Cardiac fibroblast (primary cell): ENCODE measurements at places on chromosomes 11 and 22.

DNA sequence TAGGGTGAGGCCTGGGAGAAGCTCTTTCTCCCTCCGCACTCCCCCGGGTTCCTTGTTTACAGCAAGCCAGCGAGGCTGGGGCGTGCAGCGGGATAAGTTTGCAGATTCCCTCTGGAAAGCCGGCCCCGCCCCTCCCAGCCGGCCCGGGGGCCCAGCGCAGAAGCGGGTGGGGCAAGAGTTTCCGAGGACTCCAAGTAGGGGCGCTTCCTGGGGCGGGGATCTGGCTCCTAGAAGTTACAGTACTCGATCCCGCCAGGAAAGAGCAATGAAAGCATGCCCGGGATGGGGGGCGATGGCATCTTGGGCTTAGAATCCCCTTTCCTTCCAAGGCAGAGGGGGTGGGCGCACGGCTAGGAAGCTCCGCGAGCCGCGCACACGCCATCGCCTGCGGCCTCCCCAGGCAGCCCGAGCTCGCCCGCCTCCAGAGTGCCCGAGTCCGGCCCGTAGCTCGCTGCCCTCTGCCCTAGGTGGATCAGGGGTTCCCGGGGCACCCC lies 385 bp downstream of the TST start:
- DNase-seq, result peak; percentile 65

DNA sequence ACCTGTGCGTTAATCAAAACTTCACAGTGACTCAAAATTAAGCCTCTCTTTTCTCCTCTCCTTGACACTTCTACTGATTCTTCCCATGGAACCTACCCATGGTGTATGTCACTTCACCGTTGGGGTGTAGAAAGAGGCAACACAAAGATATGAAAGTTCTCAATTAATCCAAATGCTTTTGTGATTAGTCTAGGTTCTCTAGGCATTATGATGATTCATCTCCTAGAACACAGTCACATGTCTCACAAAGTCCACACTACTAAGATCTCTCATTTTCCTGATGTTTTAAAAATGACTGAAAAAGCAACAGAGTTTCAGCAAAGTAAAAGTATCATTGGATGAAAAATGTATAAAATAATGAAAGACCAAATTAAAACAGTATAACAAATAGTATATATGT lies 13.7 kb upstream of the SCGB2A2 start:
- peak; percentile 37 for DNase-seq

- no peak for DNase-seq
These were observed 48.9 kb downstream of the ST3GAL4 start for GRCh38 chr11:126404367-126404766.

DNA sequence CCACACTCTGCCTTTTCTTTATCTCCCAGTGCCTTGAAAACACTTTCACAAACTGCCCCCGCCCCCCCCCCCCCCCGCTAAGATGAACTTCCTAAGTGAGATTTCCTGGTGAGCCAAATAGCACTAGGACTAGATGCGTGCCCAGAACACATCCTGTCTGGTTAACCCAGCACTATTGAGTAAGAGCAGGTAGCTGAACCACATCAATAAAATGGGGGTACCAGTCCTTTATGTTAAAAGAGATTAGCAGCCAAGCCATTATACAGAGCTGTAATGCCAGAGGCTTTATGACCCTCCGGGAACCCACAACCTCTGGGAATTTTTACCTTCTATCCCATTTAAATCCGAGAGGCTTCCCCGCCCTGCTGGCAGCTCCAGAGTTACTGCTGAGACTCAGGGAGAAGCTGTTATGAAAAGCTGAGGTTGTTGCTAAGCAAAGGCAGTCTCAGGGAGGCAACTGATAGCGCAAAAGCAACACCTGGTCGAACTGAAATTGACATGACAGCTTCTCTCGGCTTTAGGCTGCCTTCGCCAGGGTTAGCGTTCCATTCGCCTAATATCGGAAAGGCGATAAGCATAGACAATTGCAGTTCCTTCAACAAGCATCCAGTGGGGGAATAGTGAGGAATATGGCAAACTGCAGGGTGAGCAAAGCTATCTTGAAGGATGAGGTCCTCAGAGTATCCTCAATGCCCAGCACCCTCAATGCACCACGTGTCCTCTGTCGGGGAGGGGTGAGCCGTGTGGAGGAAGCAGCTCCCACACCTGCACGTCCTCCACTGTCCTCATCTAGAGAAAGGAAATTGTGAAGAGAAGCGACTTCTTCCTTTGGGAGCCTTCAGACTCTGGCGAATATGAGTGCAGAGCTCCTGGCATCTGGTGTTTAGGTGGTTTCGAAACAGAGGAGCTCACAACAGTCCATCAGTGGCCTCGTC lies 977.0 kb downstream of the NTM start:
- DNase-seq, result no peak

DNA sequence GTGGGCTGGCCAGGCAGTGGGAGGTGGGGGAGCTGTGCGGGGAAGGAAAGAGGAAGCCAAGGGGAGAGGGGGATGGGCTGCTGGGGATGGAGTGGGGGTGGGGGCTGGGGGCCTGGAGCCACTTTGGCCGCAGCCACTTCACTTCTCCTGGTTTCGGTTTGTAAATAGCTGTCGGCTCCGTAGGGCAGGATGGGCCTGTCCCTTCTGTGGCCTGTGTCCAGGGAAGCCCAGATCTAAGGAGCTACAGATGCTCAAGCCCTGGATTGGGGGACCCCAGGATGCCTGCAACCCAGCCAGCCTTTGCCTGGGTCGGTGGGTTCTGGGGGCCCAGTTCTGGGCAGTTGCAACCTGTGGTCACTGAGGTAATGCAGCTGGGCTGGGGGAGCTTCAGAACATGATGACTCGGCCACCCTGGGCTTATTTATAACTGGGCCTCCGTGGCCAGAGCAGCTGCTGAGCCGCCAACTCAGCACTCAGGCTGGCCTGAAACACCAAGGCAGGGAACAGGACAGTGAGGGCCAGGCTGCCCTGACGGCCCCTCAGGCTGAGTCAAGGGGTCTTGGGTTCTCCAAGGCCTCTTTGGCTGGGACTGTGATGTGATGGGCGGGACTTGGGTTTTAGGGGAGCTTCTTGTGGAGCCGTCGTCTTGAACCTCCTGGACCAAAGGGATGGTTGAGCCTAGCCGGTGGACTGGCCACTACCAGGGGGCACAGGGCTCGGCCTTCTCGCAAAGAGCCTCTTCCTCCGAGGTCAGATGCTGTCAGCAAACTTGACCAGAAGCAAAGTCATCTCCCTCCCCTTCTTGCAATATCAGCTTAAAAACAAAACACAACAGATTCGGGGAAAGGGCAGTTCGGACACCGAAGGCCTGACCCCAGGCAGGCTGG lies 15.0 kb upstream of the SLC39A13 start:
- DNase-seq, result peak; percentile 40

DNA sequence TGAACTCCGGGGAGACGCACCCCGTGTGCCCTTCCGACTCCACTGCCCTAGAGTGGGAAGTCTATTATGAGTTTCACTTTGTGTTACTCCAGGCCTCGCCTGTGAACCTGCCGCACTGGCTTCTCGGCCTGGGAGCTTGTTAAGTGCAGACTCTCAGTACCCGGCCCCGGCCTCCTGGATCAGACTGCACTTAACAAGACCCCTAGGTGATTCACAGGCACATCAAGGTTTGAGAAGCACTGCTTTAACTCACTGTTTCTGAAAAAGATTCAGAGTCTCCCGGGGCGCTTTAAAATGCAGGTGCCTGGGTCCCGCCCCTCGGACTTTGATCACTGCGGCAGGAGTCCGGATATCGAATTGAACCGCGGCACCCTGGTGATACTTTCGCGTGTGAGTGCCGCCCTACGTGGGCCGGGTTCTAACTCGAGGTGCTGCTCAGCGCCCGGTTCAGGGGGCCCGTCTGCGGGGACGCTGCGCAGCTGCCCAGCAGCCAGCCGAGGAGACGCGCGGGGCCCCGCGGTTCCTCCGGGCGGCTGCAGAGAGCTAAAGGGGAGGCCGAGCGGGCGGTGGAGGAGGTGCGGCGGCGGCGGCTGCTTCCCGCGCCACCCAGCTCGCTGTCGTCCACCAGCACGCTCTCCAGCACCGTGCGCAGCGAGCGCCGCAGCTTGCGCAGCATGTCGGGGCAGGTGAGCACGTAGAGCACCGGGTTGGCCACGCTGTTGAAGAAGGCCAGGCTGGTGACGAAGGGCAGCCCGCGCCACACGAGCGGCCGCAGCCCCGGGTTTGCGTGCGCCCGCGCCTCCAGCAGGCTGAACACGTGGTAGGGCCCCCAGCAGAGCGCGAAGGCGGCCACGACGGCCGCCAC lies 3.4 kb downstream of the PTGDR2 start:
- DNase-seq, result no peak

- DNase-seq, result no peak
These were observed 13.0 kb downstream of the ABCC8 start for GRCh38 chr11:17463546-17464174.

- no peak for DNase-seq
These were observed 66.7 kb downstream of the MICAL3 start for GRCh38 chr22:17957693-17958092.

DNA sequence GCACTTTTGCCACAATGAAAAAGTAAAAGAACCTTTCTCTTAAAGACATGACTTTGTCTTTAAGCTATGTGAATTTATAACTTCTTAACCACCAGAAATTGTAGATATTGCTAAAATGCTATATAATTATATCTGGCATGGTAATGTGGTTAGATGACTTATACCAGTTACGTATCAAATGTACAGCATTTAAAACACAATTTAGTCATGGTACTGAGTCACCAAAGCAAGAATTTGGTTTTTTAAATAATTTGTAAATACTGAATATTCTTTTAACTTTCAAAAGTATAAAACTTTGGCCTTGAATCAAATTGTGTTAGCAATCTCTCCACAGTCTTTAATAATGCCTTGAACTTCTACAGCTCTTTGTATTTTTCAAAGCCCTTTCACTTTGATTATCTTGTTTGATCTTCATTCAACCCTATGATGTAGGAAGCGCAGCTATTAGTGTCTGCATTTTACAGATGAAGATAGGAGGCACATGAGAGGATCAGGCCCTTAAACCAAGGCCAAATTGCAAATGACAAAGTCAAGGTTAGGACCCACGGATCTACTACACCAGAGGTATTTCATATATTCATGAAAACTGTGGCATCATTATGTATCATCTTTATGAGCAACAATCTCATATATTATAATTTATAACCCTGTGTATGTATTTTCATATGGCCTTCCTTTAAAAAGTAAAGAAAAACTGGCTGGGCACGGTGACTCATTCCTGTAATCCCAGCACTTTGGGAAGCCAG lies 4.4 kb upstream of the SYTL2 start:
- no peak for DNase-seq

- DNase-seq, result no peak
These were observed 15.7 kb downstream of the USP28 start for GRCh38 chr11:113859665-113860064.

GRCh38 chr22:36405671-36406538 lies 18.1 kb upstream of the MYH9 start:
- peak; percentile 57 for DNase-seq

- peak; percentile 71 for DNase-seq
These were observed 10.3 kb downstream of the NEAT1 start for GRCh38 chr11:65432686-65433582.

DNA sequence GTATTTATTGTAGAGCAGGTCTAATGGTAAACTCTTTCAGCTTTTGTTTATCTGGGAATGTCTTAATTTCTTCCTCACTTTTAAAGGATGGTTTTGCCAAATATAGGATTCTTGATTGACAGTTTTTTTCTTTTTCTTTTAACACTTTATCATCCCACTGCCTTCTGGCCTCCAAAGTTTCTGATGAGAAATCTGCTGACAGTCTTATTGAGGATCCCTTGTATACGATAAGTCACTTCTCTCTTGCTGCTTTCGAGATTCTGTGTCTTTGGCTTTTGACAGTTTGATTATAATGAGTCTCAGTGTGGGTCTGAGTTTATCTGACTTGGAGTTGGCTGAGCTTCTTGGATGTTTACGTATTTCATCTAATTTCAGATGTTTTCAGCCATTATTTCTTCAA lies 6.7 kb upstream of the TSKU start:
- DNase-seq, result no peak

DNA sequence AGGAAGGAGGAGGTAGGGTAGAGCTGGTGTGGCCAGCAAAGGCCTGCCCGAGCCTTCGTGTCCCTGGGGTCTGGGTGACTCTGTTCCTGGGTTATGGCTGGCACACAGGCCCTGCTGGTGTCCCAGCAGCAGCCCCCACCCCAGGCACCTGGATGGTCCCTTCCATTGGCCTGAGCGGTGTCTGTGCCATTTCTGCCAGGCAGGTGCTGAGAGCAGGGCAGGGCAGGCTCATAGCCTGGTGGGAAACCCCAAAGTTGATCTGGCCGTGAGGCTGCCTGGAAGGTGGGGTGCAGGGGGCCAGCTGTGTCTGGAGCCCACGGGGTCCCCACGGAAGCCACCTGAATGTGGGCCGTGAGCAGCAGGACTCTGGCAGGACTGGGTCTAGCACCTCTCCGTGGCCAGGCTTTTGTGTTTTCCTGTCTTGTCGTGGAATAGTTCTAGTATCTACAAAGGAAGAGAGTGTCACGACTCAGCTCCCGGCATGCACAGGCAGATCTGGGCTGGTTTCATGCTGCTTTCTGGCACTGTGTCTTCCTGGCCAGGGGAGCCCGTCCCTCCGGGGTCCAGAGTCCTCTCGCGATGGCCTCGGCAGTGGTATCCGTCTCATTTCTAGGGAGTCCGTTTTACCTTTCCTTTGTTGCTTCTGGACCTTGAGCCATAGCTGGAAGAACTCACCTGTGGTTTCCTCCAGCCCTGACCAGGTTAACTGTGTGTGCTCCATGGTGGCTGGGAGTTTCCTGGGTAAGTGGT lies 83.7 kb downstream of the KCNQ1 start:
- DNase-seq, result no peak

DNA sequence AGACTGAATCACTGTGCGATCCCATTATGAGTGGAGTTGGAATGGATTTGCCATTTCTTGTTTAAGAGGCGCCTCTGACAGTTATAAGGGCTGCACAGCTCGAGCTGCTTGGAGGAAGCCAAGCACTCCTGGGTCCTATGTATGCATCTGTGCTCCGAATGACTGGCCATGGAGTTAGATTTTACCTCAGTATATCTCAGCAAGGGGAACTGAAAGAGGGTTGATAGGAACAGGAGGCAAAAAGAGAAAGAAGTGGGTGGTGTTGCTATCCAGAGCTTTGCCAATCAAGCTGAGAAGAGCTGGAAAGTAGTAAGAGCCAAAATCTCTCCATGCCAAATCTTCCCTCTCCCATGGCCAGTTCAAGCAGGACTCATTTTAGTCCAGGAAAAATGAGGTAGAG lies 632.0 kb upstream of the KIRREL3 start:
- DNase-seq, result no peak

DNA sequence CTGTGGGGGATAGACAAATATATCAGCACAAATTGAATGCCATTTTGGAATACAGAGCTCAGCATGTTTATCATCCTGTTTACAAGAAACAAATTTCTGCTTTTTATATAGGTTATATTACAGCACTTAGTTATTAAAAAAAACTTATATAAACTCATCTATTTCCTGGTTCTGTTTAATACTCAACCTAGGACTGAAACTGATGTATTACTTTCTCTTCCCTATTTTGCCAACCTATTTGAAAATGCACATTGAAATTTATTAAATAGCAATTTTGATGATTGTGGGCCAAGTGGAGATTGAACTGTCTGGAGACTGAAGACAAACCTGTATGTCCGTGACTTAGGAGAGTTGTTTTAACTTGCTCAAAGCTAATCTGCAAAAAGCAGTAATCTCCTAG lies 288.3 kb upstream of the ANO3 start:
- no peak for DNase-seq
